Stimulated activated CD4-positive, alpha-beta T cell treated with anti-CD3 and anti-CD28 coated beads, Interleukin-4, amount 100 ng/mL, for 48 hours (primary cell): ENCODE measurements at places on chromosomes 7 and 10.

GRCh38 chr10:133076274-133077038, 11.3 kb upstream of the ADGRA1 start:
- no peak for DNase-seq

DNA sequence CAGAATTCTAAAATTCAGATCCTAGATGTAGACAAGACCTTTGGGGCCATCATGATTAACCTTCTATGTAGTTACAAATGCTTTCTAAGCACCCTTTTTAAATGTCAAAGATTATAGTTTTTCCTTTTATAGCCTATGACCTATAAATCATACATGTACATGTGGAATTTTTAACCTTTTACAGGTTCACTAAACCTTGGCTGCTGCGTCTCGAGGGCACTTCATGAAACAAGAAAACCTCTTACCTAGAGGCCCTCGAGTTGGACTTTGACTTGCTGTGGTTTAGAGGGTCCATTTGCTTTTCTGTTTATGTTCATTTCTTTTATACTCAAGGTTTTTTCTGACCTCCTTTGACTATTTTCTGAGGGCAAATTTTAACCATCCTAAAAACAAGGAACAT, 302.2 kb downstream of the CSTF2T start:
- no peak for DNase-seq

GRCh38 chr10:14673189-14673861, 101.4 kb downstream of the FAM107B start:
- no peak for DNase-seq

- DNase-seq = no peak
These were observed 10.1 kb downstream of the PAPOLB start for GRCh38 chr7:4851459-4852422.

GRCh38 chr7:149624006-149624405, 126.4 kb upstream of the ZNF746 start:
- DNase-seq = no peak
